HFFc6 (cell line): ENCODE measurements at places on chromosomes 13 and 19. TPM values are rescaled to one million over a fixed set of nuclear protein-coding genes. Genes with fewer than 3 reads are reported as not detected.

DNA sequence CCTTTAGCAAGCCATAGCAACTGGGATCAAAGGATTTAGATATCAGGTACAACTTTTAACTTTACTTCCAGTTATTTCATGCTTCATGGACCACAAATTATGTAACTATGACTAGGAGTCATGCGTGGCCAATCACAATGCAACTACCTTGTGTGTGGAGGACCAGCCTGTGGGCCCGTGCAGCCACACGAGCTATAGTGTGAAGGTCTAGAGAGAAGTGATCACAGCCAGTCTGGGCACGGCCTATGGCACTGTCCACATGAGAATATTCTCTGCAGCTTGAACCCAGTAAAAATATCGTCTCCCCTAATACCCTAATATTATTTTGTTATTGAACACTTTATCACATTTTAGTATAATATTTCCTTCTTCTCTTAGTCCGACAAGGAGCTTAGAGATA, 464.9 kb upstream of the MIR17HG start:
- DNase-seq = no peak

DNA sequence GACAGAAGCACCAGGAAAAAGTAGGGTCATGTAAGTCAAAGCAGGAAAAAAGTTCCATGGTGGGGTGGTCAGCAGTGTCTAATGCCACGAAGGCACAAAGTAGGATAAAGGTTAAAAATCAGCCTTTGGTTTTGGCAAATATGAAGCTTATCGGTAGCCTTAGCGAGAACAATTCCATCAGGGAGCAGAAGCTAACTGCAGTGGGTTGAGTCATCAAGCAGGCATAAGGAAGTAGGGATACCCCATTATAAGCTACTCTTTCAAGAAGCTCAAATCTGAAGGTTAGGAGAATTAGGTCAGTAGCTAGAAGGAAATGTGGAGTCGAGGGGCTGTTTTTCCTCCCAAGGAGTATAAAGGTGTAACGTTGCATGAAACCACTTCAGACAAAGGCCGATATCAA, 57.5 kb upstream of the USPL1 start:
- DNase-seq = no peak

DNA sequence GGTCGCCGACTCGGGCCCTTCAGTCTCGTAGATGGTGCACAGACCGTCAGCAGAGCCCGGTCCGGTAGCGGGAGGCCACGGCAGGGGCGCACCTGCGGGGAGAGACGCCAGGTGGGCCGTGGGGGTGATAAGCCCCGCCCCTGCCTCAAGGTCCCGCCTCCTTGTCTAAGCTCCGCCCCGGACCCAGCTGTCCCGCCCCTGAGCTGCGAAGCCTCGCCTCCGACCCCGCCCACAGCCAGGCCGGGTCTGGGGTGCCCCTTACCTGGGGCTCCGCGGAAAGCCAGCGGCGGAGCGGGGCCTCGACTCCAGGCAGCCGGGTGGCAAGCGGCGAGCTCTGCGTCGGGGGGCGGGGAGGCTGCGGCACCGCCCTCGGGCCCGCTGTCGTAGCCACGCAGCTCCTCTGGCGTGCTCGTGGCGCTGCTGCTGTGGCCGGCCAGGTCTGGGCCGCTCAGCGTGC, 4.7 kb downstream of the PRR36 start:
- DNase-seq = no peak

GRCh38 chr19:41431426-41432386, 4.5 kb upstream of the B3GNT8 start:
- peak; percentile 46 for DNase-seq

- no peak for DNase-seq
Measured at GRCh38 chr13:92823059-92823458, 403.5 kb upstream of the GPC6 start.

LRRC4B gene
- total RNA-seq = 0.08 to 0.09 TPM in 2 of 3 replicates, not detected in the other
